ENCODE measurements at places on chromosomes 12 and 14. TPM values are rescaled to one million over a fixed set of nuclear protein-coding genes. Genes with fewer than 3 reads are reported as not detected.

Gene RAD51AP1
- total RNA-seq: 33.4 TPM

Gene SDR9C7
- not detected for total RNA-seq

- H3K36me3 ChIP-seq: peaks cover 4% of the 10 kb centered on the region
- no peak overlapping the region for H3K4me3 ChIP-seq
- H3K27me3 ChIP-seq: no peaks in the 10 kb centered on the region
- H3K27ac ChIP-seq: peak overlapping the region; percentile 71
These were observed 36.8 kb downstream of the FGD4 start for GRCh38 chr12:32435921-32436705.

DNA sequence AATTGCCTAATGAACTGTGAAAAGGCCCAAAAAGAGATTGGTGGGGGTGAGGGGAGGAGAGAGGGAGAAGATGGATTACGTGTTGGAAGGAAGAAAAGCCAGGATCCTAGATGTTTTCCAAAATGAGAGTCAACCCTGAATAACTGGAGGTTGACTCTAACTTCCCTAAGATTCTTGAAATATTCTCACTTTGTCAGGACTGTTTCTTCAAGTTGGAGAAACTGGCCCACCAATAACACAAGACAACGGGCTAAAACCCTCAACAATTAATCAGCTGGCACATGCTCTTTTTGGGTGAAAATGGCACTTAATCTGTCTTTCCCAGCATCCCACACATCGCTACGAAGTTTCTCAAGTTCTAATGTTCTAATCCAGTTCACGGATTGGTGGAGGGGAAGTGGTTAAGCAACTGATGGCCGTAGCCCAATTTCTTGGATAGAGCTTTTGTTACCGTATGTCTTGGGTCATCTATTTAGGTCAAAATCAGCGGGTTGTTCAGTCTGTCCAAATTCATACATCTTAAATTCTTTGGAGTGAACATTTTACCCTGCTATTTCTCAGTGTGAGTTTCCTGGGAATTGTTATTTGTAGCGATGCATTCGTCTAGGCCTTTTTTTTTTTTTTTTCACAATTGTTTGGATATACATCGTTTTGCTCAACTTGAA is 49.0 kb downstream of the GPHB5 start:
- peaks cover 2% of the 10 kb centered on the region for H3K36me3 ChIP-seq
- no peak overlapping the region for H3K4me3 ChIP-seq
- DNase-seq: no peak
- peaks cover 4% of the 10 kb centered on the region for H3K27me3 ChIP-seq
- peaks cover 12% of the 10 kb centered on the region for H3K4me1 ChIP-seq

Gene CMA1
- not detected for total RNA-seq

Data from progenitor cell of endocrine pancreas (in vitro differentiated cells).